ENCODE measurements at places on chromosomes 2 and 18. TPM values are rescaled to one million over a fixed set of nuclear protein-coding genes. Genes with fewer than 3 reads are reported as not detected.

DNA sequence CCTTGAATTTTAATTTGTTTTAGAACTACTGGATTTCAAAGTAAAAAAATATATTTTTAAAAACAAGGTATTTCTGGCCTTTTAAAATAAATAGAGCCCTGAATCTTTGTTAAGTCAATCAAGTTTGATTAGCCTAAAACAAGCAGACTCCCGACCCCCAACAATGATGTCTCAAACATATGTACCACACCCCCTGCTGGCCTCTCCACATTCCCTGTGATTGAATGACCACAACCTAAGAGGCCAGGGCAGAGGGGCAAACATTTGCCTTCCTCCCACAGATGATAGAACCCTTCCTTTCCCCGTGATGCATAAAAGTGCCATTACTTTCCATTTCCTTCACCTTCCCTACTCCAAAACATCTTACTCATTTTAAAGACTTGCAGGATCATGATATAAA is 130.9 kb downstream of the STK39 start:
- H3K4me1 ChIP-seq, result no peaks in the 10 kb centered on the region
- peak; percentile 12 for DNase-seq
- H3K27ac ChIP-seq, result no peak overlapping the region

- no peaks in the 10 kb centered on the region for H3K36me3 ChIP-seq
- no peaks in the 10 kb centered on the region for H3K27me3 ChIP-seq
- H3K27ac ChIP-seq, result no peak overlapping the region
- H3K4me3 ChIP-seq, result peak overlapping the region; percentile 49
- no peak for DNase-seq
These were observed 8.1 kb downstream of the SP9 start for GRCh38 chr2:174342686-174343342.

GRCh38 chr18:32443706-32444215 is 26.9 kb downstream of the GAREM1 start:
- no peak for DNase-seq
- H3K27me3 ChIP-seq, result no peaks in the 10 kb centered on the region
- no peaks in the 10 kb centered on the region for H3K36me3 ChIP-seq
- H3K4me3 ChIP-seq, result no peak overlapping the region
- no peak overlapping the region for H3K27ac ChIP-seq

DNA sequence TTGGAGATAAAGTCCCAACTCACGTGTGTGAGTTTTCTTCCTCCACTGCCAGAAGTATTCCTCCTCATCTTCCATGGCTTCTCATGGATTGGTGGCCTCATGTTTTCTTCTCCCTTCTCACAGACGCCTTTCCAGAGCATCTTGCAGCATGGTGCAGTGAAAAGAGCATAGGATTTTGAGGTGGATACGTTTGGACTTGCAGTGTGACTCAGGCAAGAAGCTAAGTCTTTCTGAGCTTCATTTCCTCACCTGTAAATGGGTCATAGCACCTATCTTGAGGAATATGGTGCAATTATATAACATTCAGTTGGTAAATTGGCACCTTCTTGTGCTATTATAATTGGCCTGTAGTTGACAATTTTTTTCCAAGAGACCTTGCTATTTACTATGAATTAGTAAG is 247.6 kb downstream of the RDH14 start:
- H3K36me3 ChIP-seq, result no peaks in the 10 kb centered on the region
- no peak overlapping the region for H3K27ac ChIP-seq
- H3K27me3 ChIP-seq, result no peaks in the 10 kb centered on the region
- DNase-seq, result no peak
- peaks cover 12% of the 10 kb centered on the region for H3K4me1 ChIP-seq

The KIF5C gene
- 1.1 TPM for total RNA-seq
